Esophagus mucosa (tissue), 1 donor: ENCODE measurements at places on chromosomes 12 and 14. TPM values are rescaled to one million over a fixed set of nuclear protein-coding genes. Genes with fewer than 3 reads are reported as not detected.

CLEC1B gene
- not detected for total RNA-seq

TAS2R9 gene
- total RNA-seq: not detected

RGS6 gene
- total RNA-seq: 0.52 TPM

PTGDR gene
- total RNA-seq: not detected

OR4L1 gene
- not detected for total RNA-seq
